ENCODE measurements at places on chromosomes 7 and 10.
A peak's percentile ranks its signal among the peaks of the same experiment; 100 is the strongest.

DNA sequence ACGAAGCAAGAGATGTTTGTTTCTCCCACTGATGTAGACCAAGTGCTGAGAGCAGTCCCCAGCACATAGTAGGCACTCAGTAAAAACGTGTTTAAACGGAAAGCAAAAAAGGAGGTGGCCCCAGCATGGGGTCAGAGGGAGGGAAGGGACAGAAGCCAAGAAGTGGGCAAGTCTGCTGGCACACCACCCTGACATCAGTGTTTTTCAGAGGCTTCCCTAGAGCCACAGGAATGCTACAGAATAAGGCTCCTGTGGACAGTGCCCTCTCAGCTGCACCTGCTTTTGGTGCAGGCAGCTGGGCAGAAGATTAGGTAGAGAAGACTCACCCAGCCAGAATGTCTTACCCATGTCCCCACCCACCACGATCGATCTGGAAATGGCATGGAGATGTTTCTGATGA lies 8.3 kb upstream of the ANKRD1 start:
- no peak for DNase-seq

GRCh38 chr10:31321396-31321941 lies 2.5 kb downstream of the ZEB1 start:
- no peak for DNase-seq

DNA sequence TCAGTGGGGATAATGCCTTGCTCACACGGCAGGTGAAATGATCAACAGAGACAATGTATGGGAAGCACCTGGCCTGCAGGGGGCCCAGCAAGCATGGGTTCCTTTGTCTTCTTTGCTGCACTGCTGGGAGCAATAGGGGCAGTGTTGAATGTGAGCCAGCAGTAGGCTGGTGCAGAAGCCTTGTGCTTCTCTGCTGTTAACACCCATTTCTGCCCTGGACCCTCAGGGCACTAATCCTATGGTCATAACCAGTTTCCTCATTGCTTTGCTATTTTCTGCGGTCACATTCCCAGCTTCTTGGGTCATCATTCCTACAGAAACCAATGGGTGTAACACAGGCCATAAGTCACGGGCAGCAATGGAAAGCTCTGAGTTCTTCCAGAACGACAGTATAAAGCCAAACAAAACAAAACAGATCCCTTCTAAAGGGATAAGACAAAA lies 10.9 kb upstream of the LGI1 start:
- no peak for DNase-seq

DNA sequence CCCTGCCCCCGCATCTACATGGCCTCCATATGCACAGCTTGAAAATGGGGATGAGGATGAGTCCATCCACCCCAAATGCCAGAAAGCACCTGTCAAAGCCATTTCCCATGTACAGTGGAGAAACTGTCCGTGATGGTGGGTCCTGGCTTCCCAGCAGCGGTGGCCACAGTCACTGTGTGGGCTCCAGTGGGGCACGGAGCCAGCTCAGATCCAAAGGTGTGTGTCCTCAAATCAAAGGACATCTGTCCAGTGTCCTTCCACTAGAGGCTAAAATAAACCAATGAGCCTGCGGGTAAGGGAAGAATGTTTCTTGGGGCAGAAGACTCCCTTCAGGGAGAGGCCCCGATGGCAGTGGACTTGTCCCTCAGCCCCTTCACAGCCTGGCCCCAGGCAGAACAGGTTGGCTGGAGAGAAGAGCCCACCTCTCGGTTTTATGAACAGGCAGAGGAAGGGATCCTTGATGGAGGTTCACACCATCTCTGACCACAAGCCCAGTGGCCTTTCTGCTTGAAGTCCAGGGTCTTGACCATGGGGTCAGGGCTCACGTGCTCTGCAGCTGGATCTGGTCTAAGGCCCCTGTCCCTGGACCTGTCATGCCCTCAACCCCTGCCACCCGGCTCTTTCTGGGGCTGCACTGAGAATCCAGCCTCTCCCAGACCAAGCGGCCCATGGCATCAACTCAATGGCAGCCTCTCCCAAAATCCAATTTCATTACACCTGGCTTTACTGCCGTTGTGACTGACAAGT lies 106.9 kb downstream of the TCERG1L start:
- no peak for DNase-seq

GRCh38 chr7:86908948-86909347 lies 150.5 kb downstream of the ELAPOR2 start:
- peak; percentile 22 for DNase-seq

GRCh38 chr10:37780536-37780935 lies 76.9 kb downstream of the ZNF248 start:
- DNase-seq = no peak

GRCh38 chr10:48667960-48668590 lies 16.6 kb upstream of the WDFY4 start:
- peak; percentile 77 for DNase-seq

All from Kasumi-1 (cell line).